ENCODE measurements at places on chromosomes 1 and 21. TPM values are rescaled to one million over a fixed set of nuclear protein-coding genes. Genes with fewer than 3 reads are reported as not detected.
A peak's percentile ranks its signal among the peaks of the same experiment; 100 is the strongest.

GRCh38 chr1:17272066-17272465 lies 23.2 kb downstream of the PADI3 start:
- DNase-seq, result no peak

DNA sequence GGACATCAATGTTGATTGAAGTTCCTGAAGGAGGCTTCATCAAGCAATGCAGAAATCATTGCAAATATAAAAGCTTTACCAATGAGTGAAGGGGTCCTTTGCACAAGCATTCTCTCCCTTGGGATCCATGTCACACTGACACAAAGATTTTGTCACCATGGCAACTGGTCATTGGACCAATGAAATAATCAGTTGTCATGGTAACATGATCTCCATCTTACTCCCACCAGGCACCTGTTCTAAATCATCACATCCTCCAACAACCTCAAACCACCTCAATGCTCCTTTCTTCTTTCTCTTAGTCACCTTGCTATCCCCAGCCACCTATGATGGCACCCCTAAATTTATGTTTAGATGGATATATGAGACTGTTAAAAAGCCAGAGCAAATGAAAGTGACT lies 13.5 kb upstream of the FOXJ3 start:
- DNase-seq, result no peak

DNA sequence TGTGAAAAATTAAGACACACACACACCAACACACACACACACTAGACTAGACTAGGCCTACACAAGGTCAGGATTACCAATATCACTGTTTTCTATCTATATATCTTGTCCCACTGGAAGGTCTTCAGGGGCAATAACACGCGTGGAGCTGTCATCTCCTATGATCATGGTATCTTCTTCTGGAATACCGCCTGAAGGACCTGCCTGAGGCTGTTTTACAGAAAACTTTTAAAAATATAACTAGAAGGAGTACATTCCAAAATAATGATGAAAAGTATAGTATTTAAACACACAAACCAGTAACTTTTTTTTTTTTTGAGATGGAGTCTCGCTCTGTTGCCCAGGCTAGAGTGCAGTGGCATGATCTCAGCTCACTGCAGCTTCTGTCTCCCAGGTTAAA lies 20.3 kb upstream of the ZBTB8A start:
- no peak for DNase-seq

DNA sequence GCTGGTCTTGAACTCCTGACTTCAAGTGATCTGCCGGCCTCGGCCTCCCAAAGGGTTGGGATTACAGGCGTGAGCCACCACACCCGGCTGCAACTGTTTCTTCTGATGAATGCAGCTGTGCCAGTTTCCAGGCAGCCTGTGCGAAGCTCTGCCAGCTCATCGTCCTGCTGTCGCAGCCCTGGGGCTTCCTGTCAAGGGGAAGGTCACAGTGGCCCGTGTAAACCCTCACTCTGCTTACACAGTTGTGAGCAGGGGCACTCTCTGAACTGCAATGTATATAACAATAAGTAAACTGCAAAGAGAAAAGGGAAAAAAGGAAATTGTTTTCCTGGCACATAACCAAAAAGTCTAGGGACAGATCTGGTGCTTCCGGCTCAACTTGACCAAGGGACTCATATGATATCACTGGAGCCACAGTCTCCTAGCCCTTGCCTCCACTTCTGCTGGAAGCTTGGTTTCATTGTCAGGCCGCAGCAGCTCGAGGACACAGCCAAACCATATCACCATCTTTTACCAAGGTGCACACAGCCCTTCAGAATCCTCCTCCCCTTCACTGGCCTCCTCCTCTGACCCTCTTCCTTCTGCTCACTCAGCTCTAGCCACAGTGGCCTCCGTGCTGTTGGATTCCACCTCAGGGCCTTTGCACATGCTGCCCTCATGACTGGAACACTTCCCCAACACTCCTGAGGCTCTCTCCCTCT lies 22.8 kb upstream of the LBR start:
- DNase-seq, result no peak

GRCh38 chr1:87394982-87395381 lies 66.3 kb downstream of the LMO4 start:
- DNase-seq, result no peak

DNA sequence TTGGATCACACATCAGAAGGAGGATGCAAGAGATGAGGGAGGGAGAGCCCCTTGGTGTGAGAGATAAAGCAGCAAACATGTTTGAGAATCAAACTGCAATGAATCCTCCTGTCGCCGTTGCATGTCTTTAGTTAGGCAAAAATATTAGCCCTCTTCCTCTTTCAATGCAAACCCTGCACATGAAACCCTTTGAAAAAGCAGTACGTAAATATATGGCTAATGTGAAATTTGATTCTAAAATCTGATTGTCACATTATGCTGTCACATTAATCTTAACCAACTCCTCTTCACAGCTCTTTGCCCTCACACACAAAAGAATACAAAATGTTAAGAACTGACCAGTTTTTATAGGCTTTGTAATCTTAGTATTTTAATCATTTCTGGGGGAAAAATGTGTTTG lies 63.4 kb downstream of the WDR64 start:
- no peak for DNase-seq

DNA sequence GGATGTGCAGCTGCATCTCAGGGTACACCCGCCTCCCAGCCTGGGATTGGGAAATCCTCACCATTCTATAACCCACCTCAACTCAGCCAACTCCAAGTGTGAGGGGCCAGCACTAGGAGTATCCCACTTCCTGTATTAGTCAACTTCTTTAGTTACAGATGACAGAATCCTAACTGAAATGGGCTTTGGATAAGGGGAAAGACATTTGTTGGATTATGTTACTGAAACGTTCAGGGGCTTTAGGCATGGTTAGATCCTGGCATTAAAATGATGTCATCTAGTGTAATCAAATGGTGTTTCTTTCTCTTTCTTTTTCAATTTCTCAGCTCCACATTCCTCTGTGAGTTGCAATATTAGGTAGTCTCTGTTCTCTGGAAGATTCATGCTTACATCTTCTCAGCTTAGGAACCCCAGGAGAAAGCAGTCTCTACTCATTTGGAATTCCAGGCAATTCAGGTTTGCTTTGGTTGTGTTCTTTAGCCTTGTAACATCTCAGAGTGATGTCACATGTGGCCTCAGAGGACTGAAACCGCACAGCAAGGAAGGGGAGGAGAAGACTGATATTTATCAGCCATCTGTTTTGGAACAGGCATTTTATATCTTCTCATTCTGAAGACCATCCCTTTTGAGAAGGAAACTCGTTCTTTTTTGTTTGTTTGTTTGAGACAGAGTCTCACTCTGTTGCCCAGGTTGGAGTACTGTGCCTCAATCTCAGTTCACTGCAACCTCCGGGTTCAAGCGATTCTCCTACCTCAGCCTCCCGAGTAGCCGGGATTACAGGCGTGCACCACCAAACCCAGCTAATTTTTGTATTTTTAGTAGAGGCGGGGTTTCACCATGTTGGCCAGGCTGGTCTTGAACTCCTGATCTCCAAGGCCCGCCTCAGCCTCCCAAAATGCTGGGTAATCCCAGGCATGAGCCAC lies 18.9 kb upstream of the TMEM54 start:
- no peak for DNase-seq

- DNase-seq, result peak; percentile 40
These were observed 552 bp downstream of the UBR4 start for GRCh38 chr1:19209439-19209989.

- no peak for DNase-seq
These were observed 49.5 kb upstream of the DNAJC6 start for GRCh38 chr1:65259816-65260215.

GRCh38 chr1:22229379-22229778 lies 86.5 kb upstream of the WNT4 start:
- no peak for DNase-seq

GRCh38 chr1:44326024-44326701 lies 28.9 kb downstream of the ERI3 start:
- no peak for DNase-seq

GRCh38 chr1:163047951-163048659 lies 21.1 kb upstream of the RGS4 start:
- DNase-seq, result no peak

- DNase-seq, result no peak
These were observed 42.4 kb upstream of the MTF2 start for GRCh38 chr1:93036672-93037071.

DNA sequence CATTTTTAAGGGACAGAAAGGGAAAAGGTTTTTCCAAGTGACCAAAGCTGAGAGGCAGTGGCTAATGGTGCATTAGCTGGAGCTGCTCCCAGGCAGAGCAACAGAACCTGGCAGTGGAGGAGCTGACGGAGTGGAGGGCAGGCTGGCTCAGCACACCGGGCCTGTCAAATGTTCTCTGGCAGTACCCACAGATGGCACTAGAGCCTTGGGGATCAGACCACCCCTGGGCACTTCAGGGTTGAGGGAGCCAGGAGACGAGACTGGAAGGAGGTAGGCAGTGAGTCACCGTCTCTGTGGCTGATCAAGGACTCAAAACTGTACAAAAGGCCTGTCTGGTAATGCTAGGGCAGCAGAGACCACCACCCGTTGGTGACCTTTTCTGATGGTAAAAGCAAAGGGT lies 121.7 kb upstream of the KIAA0040 start:
- no peak for DNase-seq

RHD gene
- not detected for total RNA-seq

PLEKHN1 gene
- 0.29 TPM for total RNA-seq

AMY1C gene
- total RNA-seq, result not detected
